NCI-H1930 (cell line): ENCODE measurements at places on chromosomes 3 and 15.

GRCh38 chr3:183968666-183969245 lies 48.9 kb downstream of the ABCC5 start:
- no peak for DNase-seq

GRCh38 chr3:117736846-117737245 lies 1027.3 kb downstream of the TUSC7 start:
- DNase-seq = no peak

- DNase-seq = no peak
Observed at GRCh38 chr15:98823012-98823458, 174.7 kb downstream of the IGF1R start.

- no peak for DNase-seq
Observed at GRCh38 chr3:104234442-104235194, 1132.1 kb upstream of the ALCAM start.

DNA sequence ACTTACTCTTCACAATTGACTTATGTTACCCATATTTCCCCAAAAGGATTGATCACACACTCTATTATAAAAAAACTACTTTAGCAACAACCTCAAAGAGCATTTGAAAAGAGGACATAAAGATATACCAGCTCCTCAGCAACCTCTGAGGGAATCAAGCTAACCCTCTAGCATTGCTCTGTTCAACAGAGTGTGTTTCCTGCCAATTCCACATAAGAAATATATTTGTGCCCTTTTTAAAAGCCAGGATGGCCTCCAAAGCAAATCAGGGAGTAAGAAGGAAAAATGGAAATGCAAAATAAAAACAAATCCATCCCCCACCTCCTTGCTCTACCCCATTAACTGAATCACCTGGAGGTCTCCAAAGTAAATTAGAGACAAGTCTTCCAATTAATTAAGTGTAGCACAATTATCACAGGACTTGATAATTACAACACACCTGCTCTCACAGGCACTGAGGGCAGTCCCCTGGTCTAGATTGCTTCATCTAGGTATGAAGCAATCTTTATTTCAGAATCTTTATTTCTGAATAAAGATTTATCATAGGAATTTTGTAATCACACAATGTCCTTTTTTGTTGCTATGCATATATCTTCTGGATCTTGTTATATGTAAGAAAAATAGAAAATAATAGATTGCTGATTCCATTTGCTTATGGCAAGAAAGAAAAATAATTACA lies 34.8 kb downstream of the GPR176 start:
- DNase-seq = no peak

- DNase-seq = no peak
Observed at GRCh38 chr3:58266577-58266976, 29.0 kb downstream of the ABHD6 start.

GRCh38 chr15:45635191-45635638 lies 386 bp downstream of the SQOR start:
- no peak for DNase-seq

DNA sequence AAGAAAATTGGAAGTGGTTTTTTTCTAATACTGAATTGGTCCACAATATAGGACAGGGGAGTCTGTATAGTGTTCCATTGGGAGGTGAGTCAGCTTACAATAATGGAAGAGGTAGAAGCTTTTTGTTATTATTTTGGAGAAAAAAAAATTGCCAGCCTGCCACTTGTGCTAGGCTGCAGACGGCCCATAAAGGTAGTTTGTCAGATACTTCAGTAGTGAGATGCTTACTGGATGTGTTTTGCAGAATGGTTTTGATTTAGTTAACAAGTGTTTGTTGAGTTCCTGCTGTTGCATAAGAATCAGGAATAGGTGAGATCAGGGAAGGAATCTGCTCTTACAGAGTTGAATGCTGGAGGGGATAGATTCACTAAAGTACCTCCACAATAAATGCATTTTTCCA lies 1.0 kb downstream of the DTWD1 start:
- DNase-seq = no peak

DNA sequence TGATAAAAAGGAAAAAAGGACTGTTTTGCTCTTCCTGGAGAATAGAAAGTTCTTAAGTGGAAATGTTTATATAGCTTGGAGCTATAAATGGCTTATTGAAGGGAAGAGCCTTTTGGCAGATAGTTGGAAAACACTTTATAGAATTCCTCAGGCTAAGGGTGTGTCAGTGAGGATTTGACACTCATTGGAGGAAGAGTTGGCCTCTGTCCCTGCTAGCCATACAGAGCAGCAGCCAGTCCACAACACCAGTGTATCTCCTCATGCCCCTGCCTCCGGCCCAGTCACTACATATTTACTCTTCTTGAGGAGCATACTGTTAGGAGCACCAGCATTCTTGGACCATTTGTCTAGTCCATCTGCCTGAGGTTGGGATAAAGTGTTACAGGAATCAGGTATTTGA lies 36.2 kb downstream of the KLHL18 start:
- DNase-seq = no peak

DNA sequence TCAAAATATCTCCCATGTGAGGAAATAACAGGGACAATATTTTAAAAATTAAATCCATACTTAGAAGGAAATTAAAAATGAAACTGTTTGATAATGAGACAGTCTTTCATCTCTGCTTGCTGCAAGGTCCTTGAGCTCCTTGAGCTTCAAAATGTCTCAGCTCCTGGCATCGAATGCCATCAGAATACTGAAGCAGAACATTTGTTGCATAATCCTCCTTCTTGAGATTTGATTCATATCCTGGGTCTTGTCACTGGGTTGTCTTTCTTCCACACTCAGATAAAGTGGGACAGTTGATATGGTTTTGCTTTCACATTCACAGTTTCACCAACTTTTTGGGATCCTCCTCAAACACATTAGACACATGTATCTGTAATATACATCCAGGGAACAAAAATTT lies 27.8 kb downstream of the COL8A1 start:
- no peak for DNase-seq

DNA sequence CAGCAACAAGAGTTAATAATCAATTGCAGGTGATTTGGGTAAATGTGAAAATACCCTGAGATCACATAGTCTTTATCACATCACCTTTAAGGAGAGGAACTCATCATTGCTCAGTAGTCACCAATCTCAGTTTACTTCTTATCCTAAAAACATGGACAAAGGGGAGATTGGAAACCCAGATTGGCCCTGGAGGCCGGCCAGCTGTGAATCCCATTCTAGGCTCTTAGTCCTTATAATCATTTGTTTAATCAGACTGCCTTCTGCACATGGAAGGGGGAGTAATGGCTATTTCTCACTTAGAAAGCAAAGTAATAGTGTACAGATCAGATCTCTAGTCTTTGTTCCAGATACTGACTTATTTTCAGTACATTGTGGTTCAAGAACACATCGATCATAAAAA lies 37.2 kb upstream of the CPB1 start:
- no peak for DNase-seq

- DNase-seq = no peak
Observed at GRCh38 chr15:62125773-62126172, 39.3 kb downstream of the C2CD4B start.

DNA sequence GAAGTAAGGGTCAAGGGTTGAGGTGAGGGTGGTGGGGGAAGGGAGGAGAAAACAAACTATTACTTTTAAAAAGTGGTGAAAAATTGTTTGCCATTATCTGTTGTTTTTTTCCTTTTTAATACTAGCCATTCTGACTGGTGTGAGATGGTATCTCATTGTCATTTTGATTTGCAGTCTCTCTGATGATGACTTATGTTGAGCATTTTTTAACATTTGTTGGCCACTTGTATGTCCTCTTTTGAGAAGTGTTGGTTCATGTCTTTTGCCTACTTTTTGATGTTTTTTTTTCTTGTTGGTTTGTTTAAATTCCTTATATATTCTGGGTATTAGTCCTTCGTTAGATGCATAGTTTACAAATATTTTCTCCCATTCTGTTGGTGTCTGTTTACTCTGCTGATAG lies 185.9 kb upstream of the ANKRD28 start:
- DNase-seq = no peak

DNA sequence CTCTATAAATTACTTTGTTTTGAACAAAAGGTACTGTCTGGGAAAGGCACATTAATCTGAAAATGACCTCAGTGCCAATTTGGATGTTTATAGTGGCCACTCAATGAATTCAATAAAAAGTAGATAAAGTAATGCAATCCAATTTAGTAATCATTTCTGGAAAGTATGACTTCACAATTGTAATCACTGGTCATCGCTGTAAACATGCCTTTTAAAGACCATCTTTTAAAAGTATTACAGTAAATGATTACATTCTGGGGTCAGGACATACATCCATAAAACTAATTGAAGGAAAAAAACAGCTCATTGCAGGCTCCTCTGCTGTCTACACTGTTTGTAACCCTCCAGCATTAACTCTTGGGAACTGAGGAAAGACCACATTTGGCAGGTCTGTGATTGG lies 43.2 kb downstream of the HRH1 start:
- DNase-seq = no peak

GRCh38 chr3:143332026-143332425 lies 212.5 kb downstream of the CHST2 start:
- DNase-seq = no peak

DNA sequence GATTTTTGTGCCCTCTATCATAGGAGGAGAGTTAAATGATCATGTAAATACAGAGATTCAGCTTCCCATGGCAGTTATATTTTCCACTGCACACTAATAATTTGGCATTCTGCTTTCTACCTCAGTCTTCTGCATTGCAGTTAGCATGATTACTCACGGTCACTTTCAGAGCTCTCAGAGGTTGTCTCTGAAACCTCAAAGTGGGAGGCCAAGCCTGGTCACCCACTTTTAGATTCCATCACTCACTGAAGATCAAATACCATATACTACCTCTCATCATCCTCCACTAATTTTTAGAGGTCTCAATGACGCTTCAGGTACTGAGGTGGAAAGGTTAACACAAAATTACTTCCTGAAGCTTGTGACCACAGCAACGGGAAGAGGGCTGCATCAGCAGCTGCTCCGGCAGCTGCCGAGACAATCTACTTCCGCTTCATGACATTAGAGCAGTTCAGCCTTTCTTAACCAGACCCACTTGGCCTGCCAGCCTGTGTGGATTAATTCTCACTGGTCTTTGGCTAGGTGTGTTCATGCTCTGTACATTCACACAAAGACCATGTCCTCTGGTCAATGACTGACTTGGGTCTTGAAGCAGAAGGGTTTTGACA lies 416.4 kb upstream of the PDZRN3 start:
- DNase-seq = no peak

- no peak for DNase-seq
Observed at GRCh38 chr3:157793745-157794144, 290.5 kb upstream of the VEPH1 start.

- DNase-seq = no peak
Observed at GRCh38 chr3:87410110-87410509, 133.7 kb upstream of the POU1F1 start.

DNA sequence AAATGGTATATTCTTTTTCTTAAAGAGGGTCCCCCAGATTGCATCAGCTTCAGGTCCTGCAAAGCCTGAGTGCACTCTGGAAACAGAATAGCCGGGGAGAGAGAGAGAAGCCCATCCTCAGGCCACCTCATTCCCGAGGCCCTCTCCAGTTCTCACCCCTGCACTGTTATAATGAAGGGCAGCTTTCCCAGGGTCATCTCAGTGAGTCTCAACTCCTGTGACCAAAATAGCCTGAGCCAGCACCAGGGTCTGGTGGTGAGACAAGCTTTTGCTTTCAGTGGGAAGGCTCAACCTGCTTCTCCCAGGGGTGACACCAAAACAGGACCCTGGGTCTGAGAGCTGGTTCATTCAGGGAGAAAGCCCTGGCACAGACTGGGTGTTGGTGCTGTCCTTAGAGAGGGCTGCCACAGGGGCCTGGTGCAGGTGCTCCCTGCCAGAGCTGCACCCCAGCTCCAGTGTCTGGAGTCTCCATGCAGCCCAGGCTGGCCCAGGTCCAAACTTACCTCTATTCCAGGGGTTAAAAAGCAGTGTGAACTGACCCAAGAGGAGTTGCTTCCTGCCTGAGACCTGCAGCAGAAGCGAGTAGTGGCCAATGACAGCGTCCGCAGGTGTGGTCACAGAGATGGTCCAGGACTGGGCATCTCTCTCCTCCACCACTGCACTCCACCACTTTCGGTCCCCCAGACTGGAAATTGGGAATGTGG lies 6.1 kb downstream of the EPB42 start:
- no peak for DNase-seq

DNA sequence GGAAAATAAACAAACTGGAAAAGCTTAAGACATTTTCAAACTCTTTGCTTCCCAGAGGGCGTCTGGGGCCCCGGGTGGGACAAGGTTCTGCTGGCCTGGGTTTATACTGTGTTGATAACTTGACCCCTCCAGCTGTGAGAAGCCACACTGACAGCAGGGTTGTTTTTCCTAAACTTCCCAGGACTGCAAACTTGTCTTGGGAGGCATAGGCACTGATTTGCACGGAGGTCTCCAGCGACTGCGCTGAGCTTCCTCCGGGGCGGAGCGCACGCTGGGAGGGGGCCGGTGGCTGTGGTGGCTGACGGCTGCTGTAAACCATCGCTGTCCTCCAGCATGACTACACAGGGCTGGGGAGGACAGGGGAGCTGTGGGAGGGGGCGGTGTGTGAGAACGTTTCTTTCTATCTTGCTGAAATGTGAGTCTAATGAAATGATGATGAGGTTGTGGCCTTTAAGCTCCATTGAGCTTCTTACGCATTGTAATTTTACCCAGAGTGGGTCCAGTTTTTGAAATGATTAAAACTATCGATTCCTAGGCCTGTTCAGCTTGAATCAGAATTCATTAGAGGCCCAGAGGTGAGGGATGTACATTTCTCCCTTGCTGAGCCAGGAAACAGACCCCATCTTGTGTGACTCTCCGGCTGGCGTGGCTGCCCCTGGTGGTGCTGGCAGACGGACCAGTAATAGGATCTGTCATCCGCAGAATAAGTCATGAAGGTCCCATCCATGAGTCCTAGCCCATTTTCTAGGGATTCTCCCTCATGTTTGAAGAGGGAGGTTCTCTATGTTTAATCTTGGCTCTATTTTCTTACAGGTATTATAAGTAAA lies 40.5 kb upstream of the VPS8 start:
- no peak for DNase-seq

DNA sequence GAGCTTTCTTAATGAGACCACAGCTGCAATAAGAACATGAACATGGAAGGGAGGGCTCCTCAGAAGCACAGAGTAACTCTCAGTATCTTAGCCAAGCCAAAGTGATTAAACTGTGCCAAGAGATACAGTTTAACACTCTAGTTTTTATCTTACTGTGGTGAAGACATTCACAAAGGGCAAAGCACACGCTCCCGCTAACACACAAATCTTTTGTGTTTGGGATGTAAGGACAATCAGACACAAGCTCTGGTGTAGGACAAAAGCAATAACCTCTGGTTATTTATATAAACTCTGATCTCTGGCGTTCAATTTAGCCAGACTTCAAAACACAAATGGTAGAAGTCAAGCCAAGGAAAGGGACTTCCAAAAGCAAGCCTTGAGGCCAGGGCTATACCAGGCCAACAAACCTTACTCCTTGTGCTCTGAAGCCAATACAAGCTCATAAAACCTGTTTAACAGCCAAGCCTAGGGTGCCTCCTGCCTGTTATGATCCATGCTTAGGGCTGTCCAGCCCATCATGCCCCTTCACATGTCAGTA lies 27.8 kb downstream of the DPH3 start:
- DNase-seq = no peak

DNA sequence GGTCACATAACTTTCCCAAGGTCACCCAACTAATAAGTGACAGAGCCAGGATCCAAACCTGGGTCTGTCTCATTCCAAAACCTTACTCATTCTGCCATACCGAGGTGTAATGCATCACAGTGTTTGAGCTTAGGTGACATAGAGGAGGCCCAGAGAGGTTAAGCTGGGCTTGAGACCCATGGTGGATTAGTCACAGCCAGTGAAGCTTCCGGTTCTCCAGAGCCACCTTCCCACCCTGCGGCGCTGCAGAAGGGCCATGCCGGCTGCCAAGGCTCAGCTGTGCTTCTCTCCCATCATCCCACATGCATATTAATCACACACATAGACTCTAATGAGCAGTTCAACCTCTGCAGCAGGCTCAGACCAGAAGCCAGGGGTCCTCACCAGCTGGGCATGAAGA lies 42.2 kb downstream of the SPSB4 start:
- no peak for DNase-seq
